NCI-H1930 (cell line): ENCODE measurements at places on chromosomes 5 and 9.

- DNase-seq = no peak
Measured at GRCh38 chr5:4758550-4758949, 381.6 kb upstream of the ADAMTS16 start.

DNA sequence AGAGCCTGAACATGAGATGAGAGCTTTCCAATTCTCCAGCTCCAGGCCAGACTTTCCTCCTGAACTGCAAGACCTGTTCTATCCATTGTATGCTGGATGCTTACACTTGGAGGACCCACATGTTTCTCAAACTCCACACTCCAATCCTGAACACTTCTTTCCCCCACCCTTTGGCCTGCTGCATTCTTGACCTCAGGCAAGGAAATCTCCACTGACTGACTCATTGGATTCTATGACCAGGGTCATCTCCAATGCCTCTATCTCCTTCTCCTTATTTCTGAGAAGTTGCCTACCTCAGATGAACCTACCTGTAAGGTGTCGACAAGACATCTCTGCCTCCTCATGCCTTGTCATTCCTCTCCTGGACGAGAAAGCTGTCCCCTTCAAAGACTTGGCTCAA, 153.6 kb downstream of the CRB2 start:
- DNase-seq = no peak

GRCh38 chr5:95900383-95900958, 61.2 kb downstream of the ELL2 start:
- no peak for DNase-seq

GRCh38 chr5:32814141-32814540, 103.0 kb downstream of the NPR3 start:
- no peak for DNase-seq
